Thyroid gland (tissue), 4 donors: ENCODE measurements at places on chromosomes 6 and 20. TPM values are rescaled to one million over a fixed set of nuclear protein-coding genes. Genes with fewer than 3 reads are reported as not detected.
A peak's percentile ranks its signal among the peaks of the same experiment; 100 is the strongest.

Gene ZNF334
- 12.2 TPM for total RNA-seq

- H3K27me3 ChIP-seq, result no peaks in the 10 kb centered on the region
- H3K4me3 ChIP-seq, result no peak overlapping the region
- no peaks in the 10 kb centered on the region for H3K36me3 ChIP-seq
- H3K4me1 ChIP-seq, result peaks cover 62% of the 10 kb centered on the region
Measured at GRCh38 chr6:158797331-158798310, 21.5 kb downstream of the EZR start.

DNA sequence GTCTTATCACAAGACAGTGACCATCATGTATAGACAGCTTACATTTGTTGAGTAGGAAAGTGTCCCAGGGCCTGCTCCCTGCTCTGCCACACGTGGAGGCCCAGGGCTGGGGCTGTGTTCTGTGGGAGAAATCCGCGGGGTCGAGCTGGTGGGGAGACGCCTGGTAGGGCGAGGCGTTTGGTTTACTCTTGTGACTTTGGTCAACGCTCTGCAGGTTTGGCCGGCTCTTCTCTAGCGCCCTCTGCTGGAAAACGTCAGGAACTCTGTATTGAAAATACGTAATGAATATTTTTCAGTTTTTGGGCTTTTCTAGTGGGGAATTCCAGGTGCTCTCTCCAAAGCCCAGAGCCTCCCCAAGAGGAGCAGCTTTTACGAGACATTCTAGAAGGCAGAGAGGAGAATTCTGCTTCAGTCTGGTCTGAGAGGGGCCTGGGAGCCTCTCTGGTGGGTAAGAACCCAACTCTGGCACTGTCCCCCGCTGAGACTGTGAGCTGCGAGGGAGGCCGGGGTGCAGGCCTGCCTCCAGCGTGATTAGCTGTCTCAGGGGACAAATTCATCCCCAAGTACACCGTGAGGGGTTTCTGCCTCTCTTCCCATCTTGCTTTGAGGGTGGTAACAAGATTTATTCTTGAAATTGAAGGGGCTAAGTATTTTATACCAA lies 112.6 kb upstream of the RALGAPA2 start:
- no peak overlapping the region for H3K27ac ChIP-seq
- H3K4me1 ChIP-seq, result peaks cover 9% of the 10 kb centered on the region
- peak; percentile 68 for DNase-seq
- no peak overlapping the region for H3K4me3 ChIP-seq
- H3K27me3 ChIP-seq, result no peaks in the 10 kb centered on the region

GRCh38 chr6:158764926-158765325 lies 54.2 kb downstream of the EZR start:
- H3K27me3 ChIP-seq, result no peaks in the 10 kb centered on the region
- no peak overlapping the region for H3K27ac ChIP-seq
- H3K4me1 ChIP-seq, result peaks cover 37% of the 10 kb centered on the region
- H3K4me3 ChIP-seq, result no peak overlapping the region
